ENCODE measurements at places on chromosomes 5 and 9.

DNA sequence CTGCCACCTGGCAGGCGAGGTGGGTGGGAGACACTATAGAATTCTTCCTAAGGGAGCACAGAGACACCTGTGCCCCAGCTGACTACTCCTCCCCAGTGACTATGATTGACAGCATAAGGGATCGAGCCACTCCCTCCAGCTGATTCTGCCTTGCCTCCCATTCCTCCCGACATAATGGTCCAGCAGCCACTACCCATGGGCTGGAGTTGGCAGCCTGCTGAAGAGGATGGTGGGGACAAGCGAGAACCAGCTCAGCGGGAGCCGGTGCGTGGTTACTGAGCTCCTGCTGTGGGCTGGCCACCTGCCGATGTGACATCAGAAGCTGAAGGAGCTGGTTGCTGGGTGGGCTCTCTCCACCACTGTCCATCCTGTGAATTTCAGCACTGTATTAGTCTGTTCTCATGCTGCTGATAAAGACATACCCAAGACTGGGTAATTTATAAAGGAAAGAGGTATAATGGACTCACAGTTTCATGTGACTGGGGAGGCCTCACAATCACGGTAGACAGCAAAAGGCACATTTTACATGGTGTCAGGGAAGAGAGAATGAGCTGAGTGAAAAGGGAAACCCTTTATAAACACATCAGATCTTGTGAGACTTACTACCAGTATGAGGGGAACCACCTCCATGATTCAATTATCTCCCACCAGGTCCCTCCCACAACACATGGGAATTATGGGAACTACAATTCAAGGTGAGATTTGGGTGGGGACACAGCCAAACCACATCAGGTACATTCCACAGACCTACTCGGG, 12.1 kb upstream of the NCS1 start:
- no peak for DNase-seq

GRCh38 chr5:171821286-171821685, 35.7 kb downstream of the SMIM23 start:
- DNase-seq = no peak

GRCh38 chr9:114076237-114077161, 1.6 kb downstream of the AMBP start:
- no peak for DNase-seq

DNA sequence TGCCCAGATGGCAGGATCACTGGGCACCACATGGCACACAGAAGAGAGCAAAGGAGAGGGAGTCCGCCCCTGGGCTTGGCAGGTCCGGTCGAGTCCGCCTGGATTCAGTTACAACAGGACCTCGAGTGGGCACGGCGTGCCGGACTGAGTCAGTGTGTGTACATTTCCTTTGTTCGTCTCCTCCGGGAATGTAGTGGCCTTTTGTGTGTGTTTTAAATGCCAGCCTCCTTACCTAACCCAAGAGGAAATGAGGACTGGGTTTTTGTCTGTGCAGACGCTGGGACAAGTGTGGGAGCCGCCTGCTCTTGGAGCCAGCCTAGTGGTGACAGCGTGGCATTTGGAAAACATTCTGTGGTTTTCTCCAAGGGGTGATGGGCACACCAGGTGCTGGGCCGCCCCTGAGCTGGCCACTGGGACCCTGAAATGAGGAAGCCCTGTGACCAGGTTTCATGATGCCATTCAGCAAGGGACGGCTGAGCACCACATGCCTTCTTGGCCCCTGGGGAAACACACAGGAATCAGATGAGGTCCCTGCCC, 9.6 kb downstream of the NEK6 start:
- DNase-seq = no peak

DNA sequence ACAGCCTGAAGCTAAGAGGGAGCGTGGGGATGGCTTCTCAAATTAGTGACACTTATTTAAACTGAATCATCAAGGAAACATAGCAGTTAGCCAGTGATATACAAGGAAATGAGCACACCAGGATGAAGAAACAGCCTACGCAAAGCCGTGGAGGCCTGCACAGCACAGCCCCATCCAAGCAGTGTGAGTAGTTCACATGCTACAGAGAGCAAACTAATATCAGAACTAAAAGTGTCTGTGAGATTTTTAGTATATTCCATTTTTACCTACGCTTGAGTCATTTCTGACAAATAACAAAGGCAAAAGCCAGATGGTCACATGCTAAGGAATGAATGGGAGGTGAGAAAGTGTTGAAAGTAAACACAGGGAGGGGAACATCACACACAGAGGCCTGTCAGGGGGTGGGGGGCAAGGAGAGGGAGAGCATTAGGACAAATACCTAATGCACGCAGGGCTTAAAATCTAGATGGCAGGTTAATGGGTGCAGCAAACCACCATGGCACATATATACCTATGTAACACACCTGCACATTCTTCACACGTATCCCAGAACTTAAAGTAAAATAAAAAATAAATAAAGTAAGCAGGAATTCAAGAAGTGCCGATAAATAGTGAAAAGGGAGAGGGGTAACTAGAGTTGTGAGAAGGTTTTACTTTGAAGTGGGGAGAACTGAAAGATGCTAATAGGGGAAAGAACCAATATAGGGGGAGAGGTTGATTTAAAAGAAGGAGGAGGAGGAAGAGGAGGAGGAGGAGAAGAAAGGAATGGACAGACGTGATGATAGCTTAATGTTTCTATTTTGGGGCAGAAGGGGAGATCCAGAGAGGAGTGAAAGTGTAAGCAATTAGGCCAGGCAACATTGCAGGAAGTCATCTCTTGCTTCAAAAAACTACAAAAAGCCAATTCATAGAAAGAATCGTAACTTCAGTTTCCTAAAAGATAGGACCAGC, 100.9 kb upstream of the PTGER4 start:
- no peak for DNase-seq

GRCh38 chr5:109249126-109249525, 160.6 kb downstream of the PJA2 start:
- DNase-seq = no peak

GRCh38 chr9:127838375-127839078, 15.9 kb downstream of the ENG start:
- no peak for DNase-seq

- no peak for DNase-seq
These were observed 17.2 kb downstream of the NDST1 start for GRCh38 chr5:150525163-150525562.

GRCh38 chr9:16680975-16681651, 189.4 kb downstream of the BNC2 start:
- no peak for DNase-seq

DNA sequence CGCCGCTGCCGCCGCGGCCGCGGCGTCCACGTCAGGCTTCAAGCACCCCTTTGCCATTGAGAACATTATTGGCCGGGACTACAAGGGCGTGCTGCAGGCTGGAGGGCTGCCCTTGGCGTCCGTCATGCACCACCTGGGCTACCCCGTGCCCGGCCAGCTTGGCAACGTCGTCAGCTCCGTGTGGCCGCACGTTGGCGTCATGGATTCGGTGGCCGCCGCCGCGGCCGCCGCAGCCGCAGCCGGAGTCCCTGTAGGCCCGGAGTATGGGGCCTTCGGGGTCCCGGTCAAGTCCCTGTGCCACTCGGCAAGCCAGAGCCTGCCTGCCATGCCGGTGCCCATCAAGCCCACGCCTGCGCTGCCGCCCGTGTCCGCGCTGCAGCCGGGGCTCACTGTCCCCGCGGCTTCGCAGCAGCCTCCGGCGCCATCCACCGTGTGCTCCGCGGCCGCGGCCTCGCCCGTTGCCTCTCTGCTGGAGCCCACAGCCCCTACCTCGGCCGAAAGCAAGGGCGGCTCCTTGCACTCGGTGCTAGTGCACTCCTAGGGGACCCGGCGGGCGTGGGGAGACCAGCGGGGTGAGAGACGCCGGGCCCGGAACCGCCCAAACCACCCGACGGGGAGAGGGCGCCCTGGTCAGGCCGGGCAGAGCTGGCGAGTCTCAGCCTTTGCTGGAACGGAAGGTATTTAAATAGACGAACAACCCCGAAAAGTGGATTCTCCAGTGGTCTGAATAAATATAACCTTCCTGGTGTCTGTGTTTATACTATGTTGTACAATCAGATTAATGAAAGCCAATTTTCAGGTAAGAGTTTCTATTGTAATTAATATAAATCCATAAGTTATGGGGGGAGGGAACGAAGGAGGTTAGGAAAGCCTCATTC, 1.2 kb downstream of the FOXB2 start:
- no peak for DNase-seq

DNA sequence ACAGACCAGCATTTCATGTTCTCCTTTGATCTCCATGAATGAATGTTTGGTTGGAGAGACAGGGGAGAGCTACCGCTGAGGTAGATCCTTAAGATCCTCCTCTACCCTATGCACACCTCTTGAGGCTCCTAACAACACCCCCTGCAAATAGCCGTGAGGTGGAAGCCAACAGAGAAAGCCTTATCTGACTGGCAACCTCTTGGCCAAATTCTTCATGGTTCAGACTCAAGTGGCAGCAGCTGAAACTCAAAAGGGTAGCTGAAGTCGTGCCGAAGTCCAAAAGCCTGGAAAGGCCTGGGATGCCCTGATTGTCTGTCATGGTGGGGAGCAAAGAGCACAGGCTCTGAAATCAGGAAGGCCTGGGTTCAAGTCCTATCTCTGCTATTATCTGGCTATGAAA, 184.9 kb downstream of the SEC61B start:
- no peak for DNase-seq

- no peak for DNase-seq
These were observed 30.5 kb downstream of the XRCC4 start for GRCh38 chr5:83107692-83108420.

- no peak for DNase-seq
These were observed 707 bp downstream of the PIP5K1B start for GRCh38 chr9:68705531-68706362.

All from activated naive CD4-positive, alpha-beta T cell (primary cell).